Ascending aorta (tissue), 2 donors: ENCODE measurements at places on chromosomes 7 and 10.
A peak's percentile ranks its signal among the peaks of the same experiment; 100 is the strongest.

- DNase-seq, result no peak
Measured at GRCh38 chr10:110479710-110480109, 18.0 kb upstream of the DUSP5 start.

GRCh38 chr10:118800920-118801319 is 46.1 kb upstream of the CACUL1 start:
- DNase-seq, result no peak

GRCh38 chr7:105766421-105767073 is 109.9 kb downstream of the ATXN7L1 start:
- no peak for DNase-seq

- no peak for DNase-seq
Measured at GRCh38 chr10:76114581-76115001, 683.2 kb downstream of the LRMDA start.

GRCh38 chr10:11861341-11861740 is 38.2 kb downstream of the PROSER2 start:
- DNase-seq, result no peak

- DNase-seq, result peak; percentile 19
Measured at GRCh38 chr10:100896876-100897461, 15.8 kb upstream of the SLF2 start.

GRCh38 chr7:108972004-108972403 is 402.3 kb downstream of the DNAJB9 start:
- DNase-seq, result no peak

DNA sequence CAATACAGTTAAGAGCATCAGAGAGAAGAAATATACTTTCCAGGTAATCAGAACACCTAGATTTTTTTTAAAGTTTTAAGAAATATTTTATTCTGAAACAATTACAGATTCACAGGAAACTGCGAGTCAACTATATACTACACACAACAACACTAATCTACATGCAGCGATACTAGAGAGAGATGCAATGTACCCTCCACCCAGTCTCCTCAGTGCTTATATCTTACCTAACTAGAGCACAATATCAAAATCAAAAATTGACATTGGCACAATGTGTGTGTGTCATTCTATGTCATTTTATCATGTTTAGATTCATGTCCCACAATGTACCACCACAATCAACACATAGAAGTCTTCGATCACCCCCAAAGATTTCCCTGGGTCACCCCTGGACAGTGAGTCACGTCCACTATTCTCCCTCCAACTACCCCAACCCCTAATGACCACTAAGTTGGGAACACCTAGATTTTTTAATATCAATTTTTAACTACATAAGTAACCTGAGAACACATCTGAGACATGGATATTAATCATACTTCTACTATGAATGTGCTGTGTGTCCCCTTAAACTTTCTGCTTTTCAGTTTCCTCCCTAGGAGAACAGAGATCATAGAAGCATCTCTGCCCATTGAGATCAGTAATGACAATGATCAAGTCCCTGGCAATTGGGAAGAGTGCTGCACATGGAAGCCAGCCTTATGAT is 86.5 kb downstream of the GSAP start:
- DNase-seq, result no peak

GRCh38 chr10:77201135-77202106 is 436.2 kb downstream of the KCNMA1 start:
- no peak for DNase-seq

GRCh38 chr10:132812520-132812919 is 26.6 kb upstream of the NKX6-2 start:
- no peak for DNase-seq

GRCh38 chr10:5805711-5806110 is 7.5 kb downstream of the GDI2 start:
- DNase-seq, result no peak

DNA sequence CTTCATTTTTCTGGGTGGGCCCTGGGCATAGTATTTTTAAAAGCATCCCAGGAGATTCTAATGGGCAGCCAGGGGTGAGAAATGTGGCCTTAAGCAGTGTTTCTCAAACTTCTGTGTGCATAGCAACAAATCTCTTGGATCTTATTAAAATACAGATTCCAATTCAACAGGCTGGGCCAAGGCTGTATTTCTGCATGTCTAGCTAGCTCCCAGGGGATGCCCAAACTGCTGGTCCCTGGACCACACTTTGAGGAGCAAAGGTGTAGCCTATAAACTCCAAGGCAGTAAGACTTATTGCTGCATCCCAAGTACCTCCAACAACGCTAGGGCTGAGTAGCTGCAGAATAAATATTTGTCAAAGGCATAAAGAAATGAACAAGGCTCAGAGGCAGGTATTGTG is 292.9 kb upstream of the ZMIZ1 start:
- no peak for DNase-seq

DNA sequence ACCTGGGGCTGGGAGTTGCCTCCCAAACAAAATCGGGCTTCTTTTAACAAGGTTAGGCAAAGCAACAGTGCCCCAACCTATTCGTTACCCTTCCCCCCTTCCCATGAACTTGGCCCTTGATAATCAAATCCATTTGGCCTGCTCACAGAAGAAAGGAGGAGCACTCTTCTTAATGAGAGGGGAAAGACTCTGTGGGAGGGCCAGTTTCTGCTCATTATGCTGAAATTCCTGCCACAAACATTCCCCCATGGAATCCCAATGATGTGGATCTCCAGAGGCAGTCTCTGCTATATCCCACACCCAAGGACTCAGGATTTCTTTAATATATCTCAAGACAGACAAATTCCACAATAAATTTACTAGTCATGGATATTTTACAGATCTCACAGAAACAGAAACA is 43.0 kb downstream of the LSM5 start:
- no peak for DNase-seq
